ENCODE measurements at places on chromosomes 5 and 9.

- DNase-seq: no peak
Observed at GRCh38 chr9:129694243-129694646, 28.8 kb downstream of the PRRX2 start.

- DNase-seq: no peak
Observed at GRCh38 chr5:54638106-54638505, 120.5 kb downstream of the SNX18 start.

GRCh38 chr9:126471084-126471624 lies 142.6 kb upstream of the LMX1B start:
- no peak for DNase-seq

DNA sequence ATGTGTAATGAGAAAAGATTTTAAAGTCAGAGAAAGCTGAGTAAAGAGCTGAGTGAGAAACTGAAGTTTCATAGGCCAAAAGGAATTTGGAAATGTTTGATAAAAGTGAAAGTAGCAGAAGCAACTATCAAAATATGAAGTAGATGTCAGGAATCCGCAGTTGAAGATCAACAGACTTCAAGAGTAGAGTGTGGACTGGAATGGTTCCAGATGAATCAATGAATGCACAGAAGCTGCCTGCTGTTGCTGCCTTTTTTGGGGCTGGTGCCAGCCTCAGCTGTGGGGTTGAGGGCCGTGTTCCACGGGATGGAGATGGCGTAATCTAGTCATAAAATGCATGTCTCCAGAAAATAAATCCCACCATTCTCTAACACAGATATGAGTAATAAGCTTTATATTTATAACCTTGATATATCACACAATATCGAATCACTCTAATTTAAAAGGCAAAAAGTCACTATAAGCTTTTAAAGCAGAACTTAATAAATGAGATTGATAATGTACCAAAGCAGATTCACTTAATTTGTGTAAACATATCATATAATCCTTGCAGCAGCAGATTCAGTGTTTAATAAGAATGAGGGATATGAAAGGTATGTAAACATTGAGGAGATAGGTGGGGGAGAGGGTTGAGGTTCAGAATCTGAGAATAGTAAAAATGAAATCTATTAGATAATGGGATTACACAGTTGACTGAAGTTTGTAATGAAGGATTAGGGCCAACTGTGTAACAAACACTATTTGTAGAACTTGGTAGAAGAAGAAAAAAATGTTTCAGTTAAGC lies 652.3 kb upstream of the FTMT start:
- no peak for DNase-seq

DNA sequence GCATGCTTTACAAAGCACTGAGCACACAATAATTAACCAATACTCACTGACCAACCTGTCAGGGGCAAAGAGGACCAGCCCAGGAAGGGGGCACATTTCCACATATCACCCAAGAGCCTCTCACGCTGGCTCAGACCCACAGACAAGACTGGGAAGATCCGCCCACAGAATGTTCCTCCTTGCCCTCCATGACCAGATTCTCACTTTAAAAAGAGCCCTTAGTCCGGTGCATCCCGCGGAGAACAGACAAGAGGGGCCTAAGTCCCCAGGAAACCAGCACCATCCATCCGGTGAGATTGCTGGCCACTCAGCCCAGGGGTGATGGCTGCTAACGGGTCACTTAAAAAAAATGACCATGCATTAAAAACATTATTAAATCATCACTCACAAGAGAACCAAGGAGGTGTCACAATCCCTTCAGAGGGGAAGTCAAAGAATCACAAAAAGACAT lies 32.9 kb downstream of the SEMA4D start:
- DNase-seq: no peak

- DNase-seq: no peak
Observed at GRCh38 chr5:173735184-173735583, 118.7 kb upstream of the BOD1 start.

GRCh38 chr5:139470821-139471300 lies at the start of gene SMIM33:
Gene SMIM33 (plus strand): TSS chr5:139471004. CDS start chr5:139471122, 118 bp downstream.
- no peak for DNase-seq

- DNase-seq: no peak
Observed at GRCh38 chr5:59745415-59745863, 148.1 kb downstream of the PDE4D start.

DNA sequence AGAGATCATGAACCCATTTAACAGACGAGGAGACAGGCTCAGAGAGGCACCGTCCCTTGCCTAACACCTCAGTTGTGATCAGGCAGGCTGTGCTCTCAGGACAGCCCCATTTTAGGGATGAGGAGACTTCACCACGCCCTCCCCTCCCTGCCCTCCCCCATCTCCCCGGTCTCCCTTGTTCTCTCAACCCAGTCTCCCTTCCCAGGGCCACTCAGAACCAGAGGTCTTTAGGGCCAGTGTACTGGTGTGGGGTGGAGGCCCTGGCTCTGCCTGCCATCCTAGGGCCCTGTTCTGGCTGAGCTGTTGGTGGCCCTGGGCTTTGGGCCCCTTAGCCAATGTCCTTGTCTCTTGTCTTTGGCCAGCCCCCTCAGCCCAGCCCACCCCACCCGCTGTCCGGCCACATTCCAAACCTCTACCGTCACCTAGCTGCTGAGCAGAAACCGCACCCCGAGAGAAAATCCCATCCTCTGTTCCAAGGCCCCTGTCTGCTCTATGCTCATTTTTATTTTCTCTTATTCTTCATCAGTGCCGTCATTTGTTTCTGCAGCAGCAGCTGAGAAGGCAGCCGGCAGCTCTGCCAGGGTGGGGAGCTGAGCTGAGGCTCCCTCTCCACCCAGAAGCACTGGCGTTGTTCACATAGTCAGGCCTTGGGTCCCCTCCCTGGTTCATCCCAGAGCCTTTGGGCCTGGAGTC lies 33.9 kb downstream of the OLFML2A start:
- DNase-seq: no peak

DNA sequence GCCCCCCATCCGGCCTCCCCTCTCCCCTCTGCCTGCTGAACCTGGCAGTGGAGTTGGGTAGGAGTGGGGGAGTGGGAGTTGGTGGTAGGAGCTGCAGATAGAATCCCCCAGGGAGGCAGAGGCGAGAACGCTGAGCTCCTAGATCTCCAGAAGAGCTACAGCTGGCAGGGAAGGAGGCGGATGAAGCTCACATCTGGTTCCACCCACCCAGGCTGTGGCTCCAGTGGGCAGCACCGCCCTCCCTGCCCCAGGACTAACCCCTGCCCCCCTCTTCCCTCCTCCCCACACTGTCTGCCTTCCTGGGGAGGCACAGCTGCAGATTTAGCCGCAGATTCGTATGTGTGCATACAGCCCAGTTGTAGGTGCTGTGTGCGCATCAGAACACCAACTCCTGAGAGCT lies 34.2 kb downstream of the C9orf50 start:
- DNase-seq: no peak

GRCh38 chr9:126230692-126231091 lies 95.9 kb upstream of the MVB12B start:
- no peak for DNase-seq

GRCh38 chr9:36816371-36816770 lies 217.7 kb downstream of the PAX5 start:
- DNase-seq: no peak

GRCh38 chr5:139551191-139551889 lies 9.8 kb upstream of the UBE2D2 start:
- DNase-seq: no peak

DNA sequence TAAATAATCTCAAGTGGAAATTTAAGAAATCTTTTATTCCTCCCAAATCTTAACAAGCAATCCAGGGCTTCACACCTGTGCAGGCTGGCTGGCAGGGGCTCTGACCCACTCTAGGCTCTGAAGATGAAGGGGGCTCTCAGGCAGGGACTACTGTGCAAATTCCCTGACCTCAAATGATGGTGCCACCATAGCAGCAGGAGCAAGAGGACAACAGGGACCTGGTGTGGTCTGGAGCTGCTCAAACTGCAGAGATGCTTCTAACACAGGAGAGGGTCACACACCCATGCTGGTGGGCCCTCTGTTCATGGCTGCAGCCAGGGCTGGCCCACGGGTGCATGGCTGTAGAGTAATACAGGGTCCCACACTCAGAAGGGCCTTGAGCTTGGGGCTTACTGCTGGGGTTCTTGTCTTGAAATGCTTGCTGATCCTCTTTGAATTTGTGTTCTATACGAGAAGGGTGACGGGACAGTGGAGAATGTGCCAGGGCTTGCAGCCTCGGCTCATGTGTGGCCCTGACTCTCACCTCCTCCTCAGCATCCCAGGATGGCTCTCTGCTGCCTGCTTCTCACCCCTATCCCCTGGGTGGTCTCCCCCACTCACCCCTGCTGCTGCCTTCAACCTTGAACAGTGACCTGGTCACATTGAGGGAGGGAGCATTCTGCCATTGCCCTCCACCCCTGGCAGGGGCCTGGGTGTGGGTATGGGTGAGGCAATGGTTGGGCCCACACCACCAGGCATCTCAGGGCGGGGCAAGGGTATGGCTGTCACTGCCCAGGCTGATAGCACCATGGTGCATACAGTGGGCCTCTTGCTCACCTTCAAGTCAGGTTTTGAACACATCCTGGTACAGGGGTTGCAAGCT lies 191.7 kb downstream of the FSTL4 start:
- no peak for DNase-seq

DNA sequence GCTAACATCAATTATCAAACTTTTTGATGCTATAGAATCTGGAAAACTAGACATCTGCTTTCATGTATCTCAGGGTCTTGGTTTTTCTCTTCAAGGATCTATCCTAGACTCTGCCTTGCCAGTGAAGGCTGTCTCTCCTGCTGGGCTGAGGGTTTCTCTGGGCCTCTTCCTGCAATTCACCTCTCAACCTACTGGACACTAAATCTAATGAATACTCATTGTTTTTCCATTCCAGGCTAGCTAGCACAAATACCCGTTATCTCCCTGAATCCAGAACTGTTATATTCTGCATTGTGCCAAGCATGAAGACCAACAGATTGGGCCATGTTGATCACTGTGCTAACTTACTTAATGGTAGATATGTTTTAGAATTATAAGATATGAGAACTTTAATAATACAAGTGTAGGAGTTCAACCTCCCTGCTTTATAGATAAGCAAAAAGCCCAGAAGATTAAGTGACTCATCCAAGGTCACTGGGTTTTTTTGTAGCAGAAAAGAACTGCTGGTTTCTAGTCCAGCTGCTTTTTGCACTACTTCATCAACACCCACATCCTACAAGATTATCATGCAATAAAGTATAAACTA lies 56.5 kb upstream of the RNF38 start:
- no peak for DNase-seq

- DNase-seq: no peak
Observed at GRCh38 chr9:7570107-7570720, 229.4 kb downstream of the DMAC1 start.

DNA sequence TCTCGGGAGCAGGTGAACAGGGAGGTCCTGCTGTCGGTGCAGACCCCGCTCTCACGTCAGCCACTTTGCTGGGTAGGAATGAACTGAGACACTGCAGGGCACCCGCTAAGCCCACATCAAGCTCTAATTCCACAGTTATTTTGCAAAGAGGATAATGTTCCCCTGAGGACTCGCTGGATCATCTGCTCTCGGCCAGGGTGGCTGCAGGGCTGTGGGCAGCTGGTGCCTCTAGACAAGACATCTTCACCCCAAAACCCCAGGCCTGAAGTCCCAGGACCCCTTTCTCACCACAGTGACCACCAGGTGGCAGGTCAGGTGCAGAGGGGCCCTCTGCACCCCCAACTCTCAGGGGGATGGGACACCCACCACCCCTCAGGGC lies 135.1 kb upstream of the PPP1R26 start:
- no peak for DNase-seq

GRCh38 chr5:74567411-74567995 lies 73.0 kb downstream of the ENC1 start:
- no peak for DNase-seq

GRCh38 chr5:3590161-3590966 lies 5.3 kb upstream of the IRX1 start:
- no peak for DNase-seq

- DNase-seq: no peak
Observed at GRCh38 chr9:101366038-101366756, 18.6 kb downstream of the BAAT start.

DNA sequence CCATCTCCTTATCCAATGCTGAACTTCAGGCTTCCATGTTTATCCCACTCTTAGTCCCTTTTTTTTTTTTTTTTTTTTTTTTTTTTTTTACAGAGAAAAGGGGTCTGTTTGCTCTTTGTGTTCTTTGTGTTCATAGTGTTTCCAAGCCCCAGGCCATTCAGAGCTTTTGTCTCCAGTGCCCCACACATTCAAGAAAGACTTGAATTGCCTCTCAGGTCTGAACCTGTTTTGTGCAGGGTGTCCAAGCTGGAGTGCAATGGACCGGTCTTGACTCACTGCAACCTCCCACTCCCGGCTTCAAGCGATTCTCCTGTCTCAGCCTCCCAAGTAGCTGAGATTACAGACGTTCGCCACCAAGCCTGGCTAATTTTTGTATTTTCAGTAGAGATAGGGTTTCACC lies 191.2 kb downstream of the PALM2AKAP2 start:
- no peak for DNase-seq

- DNase-seq: no peak
Observed at GRCh38 chr5:151811593-151812321, 40.0 kb downstream of the G3BP1 start.

- DNase-seq: no peak
Observed at GRCh38 chr9:5292141-5292540, 12.4 kb downstream of the RLN2 start.

- no peak for DNase-seq
Observed at GRCh38 chr5:547086-547924, 23.1 kb upstream of the SLC9A3 start.

DNA sequence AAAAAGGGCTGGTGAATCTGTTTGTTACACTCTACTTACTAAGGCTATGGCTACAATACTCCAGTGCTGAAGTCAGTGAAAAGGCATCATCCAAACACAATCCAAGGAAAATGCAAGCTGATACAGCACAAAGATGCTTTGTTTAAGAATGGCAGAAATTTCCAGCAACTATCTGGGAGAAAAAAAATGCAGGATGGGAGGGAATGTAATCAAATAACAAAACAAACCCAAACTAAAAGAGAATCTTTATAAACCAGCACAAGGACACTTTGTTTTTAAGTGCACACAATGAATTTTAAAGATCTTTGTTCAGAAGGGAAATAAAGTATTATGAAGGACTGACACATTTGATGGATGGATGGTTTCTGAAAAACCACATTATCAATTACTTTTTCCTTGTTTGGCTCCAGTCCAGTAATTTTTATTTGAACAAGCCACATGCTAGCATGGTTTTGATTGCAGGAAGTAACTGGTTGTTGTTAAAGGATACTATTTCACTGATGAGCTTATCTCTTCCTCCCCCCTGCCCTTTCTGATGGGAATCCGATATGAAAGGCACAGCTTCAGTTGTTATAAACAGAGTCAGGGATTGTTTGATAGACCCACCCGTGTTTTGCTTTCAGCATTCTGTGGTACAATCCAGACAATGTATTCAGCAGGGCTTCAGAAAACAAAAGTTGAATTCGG lies 12.1 kb upstream of the TLE4 start:
- DNase-seq: peak; percentile 89

DNA sequence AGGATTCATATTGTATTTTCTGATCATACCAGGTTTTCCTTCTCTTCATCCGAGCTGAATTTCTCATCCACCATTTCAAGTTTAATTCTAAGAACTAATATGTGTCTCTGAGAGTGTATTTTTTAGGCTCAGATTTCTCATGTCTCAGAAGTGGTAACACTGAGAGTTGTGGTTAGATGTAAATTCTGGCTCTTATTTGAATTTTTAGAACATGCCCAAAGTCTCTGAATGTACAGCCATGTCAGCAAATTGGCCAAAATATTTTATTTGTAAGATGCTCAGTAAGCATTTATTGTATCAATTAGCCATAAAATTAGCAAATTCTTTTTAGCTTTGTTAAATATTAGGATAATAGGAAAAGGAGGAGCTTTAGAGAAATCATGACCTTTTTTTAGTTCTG lies 16.6 kb downstream of the SV2C start:
- DNase-seq: no peak
